ENCODE measurements at places on chromosomes 11 and 22.

DNA sequence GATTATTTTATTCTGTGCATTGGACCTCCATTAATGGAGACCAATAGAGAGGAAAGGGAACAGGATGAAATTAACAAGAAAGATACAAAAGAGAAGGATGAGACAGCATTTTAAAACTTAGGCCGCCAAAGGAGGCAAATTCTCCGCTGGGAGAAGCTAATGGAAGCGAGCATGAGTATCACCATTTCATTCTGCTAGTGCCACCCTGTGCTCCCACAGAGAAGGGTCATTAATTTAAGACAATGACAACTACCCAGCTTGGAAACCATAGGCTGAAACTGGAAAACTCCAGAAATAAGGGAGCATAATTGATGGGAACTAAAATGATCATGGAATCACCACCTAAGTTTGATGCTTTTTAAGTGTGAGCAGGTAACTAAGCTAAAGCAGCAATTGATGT lies 69.2 kb downstream of the SLC36A4 start:
- no peak for DNase-seq

GRCh38 chr11:84588131-84588829 lies 1038.9 kb downstream of the DLG2 start:
- no peak for DNase-seq

GRCh38 chr11:124170801-124171586 lies 12.2 kb upstream of the OR10D3 start:
- DNase-seq: no peak

GRCh38 chr11:59273373-59273841 lies 60.7 kb upstream of the MPEG1 start:
- DNase-seq: no peak

DNA sequence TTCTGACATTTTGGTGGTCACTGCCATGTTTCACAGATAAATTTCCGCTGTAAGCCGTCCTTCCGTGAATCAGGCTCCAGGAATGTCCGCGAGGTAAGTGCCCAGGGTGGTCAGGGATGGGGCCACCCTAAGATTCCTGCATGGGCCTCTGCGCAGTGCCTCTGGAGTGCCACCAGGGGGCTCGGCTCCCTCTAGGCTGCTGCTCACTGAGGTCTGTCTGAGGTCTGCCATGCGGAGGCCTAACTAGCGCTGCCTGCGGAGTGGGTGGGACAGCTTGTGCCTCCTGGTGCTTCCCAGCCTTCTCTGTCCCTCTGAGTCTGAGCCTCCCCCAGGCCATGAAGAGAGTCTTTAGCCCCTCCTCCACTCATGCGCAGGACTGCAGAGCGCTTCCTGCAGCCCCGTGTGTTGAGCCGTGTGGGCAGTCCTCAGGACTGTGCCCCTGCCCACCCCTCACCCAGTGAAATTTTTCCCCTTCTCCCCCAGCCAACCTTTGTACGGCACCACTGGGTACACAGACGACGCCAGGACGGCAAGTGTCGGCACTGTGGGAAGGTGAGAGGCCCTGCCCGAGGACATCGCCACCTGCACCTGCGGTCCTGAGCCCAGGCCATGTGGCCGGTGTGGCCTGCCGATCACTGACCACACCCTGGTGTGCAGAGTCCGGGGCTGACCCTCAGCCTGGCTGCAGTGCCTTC lies 11.9 kb upstream of the MDK start:
- no peak for DNase-seq

DNA sequence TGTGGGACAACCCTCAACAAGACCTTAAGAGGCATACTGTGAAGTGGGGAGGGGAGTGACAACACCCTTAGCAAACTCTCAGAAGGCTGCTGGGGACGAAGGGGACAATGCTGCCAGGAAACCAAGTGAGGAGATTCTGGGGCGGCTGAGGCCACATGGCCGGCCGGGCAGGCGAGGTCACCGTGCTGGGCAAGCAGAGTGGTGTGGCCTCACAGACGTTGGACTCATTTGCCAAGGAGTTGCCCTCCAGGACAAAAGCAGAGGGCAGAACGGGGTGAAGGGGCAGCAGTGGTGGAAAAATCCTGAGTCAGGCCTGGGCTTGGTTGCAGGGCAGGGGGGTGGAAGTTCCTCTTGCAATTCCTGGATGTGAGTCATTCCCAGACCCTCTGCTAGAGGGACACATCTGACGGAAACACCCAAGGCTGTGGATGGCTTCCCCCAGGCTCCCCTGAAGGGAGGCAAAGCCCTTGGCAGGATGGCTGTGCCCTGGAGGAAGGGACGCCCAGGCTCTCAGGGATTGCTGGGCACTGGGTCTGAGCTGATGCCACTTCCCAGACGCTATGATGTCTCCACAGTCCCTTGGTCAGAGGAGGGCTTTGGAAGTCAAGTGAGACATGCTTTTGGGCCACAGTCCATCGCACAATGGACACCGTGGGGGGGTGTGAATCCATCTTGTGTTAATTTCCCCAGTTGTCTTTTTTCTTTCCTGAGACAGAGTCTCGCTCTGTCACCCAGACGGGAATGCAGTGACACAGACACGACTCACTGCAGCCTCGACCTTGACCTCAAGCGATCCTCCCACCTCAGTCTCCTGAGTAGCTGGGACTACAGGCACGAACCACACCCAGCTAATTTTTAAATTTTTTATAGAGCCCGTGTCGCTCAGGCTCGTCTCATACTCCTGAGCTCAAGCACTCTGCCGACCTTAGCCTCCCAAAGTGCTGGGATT lies 16.2 kb upstream of the SHANK3 start:
- no peak for DNase-seq

DNA sequence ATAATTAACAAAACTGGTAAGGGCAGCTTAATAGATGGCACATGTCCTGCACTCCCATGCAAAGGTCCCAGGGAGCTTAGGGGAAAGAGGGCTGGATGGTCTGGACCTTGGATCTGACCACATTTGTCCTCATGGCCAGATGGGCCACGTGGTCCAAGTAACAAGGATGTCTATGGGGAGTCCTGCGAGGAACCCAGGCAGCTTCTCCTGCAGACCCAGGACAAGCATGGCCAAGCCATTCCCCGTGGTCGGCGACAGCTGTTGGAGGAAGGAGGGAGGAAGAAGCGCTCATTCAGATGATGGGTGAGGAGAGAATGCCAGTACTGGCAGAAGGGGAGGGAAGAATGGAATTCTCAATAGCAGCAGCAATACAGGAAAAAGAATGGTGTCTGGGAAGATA lies 109.2 kb downstream of the DSCAML1 start:
- DNase-seq: no peak

DNA sequence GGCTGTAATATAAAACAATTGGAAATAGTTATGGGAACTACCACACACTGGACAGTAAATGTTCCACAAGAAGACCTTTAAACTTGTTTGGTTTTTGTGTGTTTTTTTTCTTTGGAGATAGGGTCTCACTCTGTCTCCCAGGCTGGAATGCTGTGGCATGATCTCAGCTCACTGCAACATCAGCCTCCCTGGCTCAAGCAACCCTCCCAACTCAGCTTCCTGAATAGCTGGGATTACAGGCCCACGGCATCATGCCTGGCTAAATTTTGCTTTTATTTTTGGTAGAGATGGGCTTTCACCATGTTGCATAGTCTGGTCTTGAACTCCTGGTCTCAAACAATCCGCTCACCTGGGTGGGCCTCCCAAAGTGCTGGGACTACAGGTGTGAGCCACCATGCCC lies 121.0 kb downstream of the MPPED2 start:
- no peak for DNase-seq

GRCh38 chr11:118201966-118202365 lies 22.8 kb downstream of the JAML start:
- DNase-seq: no peak

DNA sequence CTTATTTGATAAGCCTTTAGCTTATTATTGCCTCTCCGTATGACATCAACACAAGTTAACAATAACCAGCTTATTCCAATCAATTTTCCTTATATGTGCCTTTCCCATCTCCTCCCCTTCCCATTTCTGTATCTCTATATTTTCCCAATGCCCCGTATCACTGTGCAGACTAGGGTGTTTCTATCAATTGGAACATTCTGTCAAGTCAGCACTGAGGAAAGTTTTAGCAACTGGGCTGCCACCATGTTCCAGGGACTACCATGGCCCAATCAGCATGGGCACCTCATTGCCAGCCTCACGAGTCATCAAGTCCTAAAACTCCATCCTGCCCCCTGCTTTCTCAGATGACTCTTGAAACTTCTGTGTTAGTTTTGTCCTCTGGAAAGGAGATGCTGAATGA lies 973.1 kb upstream of the CNTN5 start:
- DNase-seq: no peak

- no peak for DNase-seq
Observed at GRCh38 chr22:24069721-24070120, 58.6 kb downstream of the CABIN1 start.

DNA sequence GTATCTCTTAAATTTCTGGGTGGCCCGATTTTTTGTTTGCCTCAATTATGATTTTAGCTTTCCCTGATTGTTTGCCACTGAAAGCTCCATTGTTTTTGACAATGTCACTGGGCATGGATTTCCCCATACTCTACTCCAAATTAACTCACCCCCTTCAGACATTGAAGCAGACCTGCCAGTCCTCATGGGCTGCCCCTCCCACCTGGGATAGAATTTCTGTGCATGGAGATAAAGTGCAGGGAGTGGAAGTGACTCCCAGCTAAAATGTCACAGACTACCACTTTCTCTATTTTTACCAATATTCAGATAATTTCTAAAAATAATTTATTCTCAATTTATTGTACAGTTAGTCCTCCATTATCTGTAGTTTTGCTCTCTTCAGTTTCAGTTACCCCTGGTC lies 79.1 kb upstream of the CLPB start:
- no peak for DNase-seq

DNA sequence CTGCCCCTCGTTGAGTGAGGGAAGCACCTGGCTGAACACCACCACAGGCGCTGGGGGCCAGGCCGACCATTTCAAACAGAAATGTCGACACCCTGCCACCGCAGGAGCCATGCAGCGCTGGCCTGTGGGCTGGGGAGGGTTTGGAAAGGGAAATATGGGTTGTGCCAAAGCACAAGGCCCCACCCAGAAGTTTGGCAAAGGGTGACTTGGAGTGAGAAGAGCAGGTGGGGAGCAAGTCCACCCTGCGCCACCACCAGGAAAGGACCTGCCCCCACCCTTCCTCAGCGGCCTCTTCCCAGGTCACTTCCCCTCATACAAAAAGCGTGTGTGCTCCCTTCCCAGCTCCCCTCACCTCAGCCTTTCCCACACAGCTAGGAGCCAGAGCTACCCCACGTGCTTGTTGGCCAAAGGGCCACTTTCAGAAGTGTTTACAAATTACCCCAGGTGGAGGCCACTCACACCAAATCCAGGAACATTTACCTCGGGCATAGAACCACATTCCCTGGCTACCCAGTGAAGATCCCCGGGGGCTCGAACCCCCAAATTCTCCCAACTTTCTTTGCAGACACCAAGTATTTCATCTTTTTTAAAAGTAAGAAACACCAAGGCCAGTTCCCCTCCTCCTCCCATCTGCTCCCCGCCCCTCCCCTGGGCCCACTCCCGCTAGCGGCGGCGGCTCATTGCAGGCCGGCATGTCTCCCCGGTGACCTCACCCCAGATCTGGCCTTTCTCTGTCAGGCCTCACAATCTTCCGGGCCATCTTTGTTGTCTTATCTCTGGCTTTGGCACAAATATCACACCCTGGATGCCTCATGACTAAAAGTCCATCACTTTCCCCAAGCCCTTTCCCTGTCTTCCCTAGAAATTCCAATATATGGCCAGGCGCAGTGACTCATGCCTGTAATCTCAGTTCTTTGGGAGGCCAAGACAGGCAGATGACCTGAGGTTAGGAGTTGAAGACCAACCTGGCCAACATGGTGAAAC lies 20.5 kb upstream of the SCGB1A1 start:
- no peak for DNase-seq

DNA sequence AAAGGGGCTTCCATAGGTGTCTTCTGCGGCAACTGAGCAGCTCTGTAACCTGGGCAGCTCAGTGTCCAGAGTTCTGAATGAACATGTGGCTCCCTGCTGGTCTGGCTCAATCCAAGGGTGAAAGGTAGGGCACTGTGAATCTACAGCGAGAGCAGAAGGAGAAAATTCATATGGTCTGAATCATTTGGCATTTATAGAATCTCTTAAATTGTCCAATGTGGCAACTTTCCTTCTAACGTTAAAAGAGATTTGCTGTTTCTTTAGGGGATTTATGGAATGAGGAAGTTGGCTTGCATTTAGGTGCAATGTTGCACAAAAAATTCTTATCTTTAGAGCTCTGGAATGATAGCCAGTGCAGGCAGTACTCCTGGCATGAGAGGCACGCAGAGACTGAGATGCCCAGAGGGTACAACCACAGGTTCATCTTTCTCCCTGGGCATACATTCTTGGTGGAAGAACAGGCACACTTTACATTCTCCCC lies 17.0 kb downstream of the ATXN10 start:
- DNase-seq: no peak

- no peak for DNase-seq
Observed at GRCh38 chr11:8908099-8908498, 2.9 kb upstream of the AKIP1 start.

DNA sequence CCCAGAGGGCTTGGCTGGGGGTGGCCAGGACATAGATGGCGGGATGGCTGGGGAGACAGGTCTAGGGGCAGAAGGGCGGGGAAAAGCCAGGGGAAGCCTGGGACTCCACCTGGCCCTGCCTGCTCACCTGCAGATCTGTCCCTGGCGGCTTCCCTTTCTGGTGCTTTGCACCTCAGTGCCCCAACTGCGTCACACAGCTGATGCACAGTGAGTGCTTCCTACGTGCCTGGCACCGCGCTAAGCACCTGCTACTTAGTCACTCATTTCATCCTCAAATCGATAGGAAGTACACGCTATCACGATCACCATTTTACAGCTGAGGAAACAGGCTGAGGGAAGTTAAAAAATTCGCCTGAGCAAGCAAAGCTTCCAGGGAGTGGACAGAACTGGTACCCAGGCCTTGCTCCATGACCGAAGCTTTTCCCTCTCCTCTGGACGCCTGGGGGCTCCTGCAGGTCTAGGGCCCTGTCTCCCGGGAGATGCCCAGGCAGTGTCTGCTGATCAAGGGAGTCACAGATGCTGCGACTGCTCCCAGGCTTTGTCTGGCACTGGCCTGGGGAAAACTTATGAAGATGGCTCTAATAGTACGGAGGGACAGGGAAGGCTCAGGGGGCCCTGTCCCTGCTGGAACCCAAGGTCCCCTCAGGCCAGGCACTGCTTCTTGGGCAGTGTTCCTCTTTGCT lies 63.0 kb upstream of the TTLL12 start:
- no peak for DNase-seq

DNA sequence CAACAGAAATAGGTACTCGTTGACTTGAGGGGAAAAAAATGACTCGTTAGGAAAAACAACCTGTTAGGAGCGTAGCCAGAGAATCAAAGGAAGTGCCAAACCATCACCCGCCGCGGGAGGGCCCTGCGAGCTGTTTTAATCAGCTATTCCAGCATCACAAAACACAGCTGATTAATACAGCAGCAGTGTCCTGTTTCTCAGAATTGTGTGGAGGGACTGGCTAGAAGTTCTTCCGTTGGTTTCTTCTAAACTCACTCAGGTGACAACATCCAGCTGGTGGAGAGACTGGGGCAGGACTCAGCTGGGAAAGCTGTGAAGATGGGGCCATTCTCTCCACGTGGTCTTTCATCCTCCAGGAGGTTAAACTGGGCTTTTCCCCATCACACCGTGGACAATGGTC lies 28.0 kb downstream of the HSPA8 start:
- no peak for DNase-seq
